ENCODE measurements at places on chromosomes 5 and 9.
A peak's percentile ranks its signal among the peaks of the same experiment; 100 is the strongest.

- no peak for DNase-seq
Observed at GRCh38 chr9:125137200-125137599, 6.1 kb downstream of the SCAI start.

GRCh38 chr5:57267805-57268204, 93.9 kb downstream of the GPBP1 start:
- no peak for DNase-seq

DNA sequence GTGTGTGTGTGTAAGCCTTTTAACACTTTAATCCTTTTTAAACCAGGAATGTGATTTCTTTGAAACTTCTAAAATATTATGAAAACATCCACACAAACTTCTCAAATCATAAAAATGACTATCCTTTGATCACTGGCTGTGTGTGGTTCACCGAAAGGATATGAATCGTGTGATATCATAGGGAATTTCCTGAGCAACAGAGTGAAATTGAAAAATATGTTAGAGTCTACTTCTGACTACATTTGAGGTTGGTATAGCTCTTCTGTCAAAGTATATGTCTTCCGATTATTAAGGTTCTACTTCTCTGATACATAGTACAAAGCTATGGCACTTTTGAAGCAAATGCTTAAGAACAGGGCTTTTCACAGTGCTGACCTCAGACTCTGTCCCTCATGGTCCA, 40.3 kb downstream of the RGMB start:
- DNase-seq: no peak

DNA sequence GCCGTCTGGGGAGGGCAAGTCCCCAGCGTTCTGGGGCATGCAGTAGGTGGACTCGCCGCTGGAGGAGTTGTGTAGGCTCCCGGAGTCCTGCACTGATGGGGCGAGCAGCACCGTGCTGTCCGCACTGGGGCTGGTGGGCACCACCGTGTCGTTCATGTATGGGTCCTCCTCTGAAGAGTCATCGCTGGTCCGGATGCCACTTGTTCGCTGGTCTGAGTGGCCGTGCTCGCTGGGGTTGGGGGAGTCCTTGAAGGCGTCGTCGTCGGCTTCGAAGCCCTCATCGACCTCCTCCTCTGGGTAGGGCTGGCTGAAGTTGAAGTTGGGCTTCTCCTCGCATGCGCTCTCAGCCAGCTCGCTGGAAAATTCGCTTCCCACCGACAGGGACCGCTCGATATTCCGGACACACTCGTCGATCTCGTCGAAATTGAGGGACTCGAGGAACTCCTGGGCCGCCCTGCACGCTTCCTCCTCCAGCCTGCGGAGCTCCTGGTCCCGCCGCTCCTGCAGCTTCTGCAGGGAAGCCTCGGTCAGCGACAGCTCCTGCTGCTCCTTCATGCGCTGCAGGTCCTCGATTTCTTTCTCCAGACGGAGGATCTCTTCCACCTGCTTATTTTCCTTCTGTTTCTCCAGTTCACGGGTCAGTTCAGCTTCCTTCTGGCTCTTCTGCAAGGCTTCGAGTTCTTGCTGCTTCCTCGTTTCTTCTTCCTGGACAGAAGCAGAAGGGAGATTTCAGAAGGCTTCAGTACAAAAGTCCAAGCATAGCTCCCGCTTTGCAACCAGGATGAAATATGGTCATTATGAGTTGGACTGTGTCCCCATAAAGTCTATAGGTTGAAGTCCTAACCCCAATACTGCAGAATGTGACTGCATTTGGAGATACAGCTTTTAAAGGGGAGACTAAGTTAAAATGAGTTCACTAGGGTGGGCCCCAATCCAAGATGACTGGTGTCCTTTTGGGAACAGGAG, 84.6 kb upstream of the RETREG1 start:
- DNase-seq: no peak

- no peak for DNase-seq
Observed at GRCh38 chr9:95036676-95037075, 280.8 kb downstream of the FANCC start.

DNA sequence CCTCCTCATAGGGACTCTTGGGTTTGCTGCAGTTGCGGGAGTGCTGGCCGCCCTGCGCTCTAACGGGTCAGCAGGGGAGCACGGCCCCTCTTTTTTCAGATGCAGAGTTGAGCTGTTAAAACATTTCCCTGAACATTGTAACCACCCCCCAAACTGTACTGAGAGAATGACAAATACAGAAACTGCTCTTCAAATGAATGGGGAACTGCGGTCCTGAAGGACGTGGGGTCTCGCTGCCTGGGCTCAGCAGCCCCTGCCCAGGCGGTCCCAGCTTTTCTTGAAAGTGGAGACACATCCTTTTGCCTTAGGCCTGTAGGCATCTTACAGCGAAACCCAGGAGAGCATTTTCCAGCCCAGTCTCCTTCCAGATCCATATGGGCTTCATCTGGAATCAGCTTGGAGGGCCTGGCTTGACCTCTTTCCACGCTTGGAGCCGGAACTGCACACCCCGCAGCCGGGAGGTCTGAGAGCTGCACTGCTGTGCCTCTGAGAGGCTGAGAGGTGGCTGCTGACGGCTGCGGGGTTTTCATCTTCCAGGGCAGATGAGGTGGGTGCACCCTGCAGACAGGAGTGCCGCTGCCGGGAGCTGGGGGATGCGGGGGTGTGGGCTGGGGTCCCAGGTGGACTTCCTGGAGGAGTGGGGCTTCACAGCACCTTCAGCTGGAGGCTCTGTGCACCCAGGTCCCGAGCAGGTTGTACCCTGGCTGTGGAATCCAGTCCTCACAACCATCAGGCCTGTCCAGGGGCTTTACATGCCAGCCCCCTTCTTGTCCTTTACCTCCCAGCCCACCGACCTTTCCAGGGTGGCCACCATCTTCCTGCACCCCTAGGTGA, 1.2 kb upstream of the AGPAT2 start:
- no peak for DNase-seq

GRCh38 chr9:37565661-37566618, 10.2 kb downstream of the FBXO10 start:
- DNase-seq: peak; percentile 85

DNA sequence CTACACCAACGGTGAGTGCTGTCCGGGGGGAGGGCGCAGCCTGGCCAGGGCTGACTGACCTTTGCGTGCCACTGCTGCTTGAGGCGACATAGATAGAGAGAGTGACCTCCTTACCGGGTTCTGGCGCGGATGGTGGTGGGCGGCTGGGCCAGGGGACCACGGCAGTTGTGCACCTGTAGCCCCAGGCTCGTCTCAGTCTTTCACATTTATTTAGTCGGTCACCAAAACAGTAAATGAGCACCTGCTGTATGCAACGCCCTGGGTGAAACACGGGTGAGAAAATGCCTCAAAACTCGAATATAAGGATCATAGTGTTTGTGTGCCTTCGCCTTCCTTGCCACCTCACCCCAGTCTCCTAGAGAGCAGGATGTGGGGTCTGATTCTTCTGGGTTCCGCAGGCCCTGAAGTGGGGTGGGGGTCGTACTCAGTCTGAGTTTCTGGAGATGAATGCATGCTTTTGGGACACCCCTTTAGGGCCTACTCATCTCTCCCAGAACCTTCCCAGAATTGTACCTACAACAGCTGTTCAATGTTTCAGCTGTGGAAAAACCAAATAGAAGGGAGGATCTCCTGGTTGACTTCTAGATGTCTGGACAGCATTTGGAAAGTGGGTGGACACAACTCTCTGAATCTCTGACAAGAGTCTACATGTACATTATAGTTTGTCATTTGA, 714 bp downstream of the SEC24A start:
- peak; percentile 10 for DNase-seq

- DNase-seq: no peak
Observed at GRCh38 chr5:9545992-9546851, at the start of gene SEMA5A. Gene SEMA5A (minus strand): TSS chr5:9546075. CDS start chr5:9379946, 166,129 bp downstream.

DNA sequence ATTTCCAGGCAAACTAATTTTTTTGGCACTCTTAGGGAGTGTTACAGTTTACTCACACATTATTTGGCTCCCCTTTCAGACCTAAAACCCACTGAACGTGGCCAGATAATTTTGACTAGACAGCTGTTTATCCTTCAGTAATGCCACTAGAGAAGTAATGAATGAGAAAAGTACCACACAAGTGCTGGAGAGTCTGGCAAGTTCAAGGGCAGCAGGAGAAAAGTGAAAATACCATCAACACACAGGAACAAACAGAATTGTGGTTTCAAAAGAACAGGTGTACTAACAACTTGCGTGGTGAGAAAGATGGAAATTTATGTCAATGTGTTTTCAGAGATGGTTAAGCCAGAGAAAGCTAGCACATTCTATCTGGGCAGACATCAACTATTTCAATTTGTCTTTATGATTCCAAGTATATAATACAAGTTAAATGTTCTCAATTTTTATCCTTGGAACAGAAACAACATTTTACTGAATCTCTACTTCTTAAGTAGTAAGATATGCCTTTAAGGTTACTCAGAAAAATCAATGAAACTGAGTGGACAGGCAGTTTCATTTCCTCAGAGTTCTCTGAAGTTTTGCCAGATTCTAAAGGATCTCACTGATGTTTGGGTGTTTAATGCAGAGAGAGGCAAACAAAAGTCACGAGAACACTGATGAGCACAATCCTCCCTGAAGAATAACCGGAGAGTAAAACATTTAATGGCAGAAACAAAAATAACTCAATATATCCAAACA, 91.0 kb downstream of the ARSB start:
- DNase-seq: no peak

DNA sequence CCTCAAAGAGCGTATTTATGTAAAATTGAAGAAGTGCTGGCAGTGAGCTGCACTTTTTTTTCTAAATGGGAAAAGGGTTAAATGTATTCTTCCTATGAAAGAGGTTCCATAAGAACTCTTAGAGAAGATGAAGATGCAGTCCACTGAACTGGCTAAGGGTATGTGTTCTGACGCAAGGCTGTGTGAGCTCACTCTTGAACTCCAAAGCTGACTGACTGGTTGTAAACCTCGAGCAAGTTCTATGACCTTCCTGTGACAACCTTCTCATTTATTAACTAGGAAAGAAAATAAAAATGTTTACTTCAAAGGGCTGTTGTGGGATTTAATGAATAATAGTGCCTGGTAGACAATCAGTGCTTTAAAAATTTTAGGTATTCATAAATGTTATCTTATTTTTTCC, 46.7 kb downstream of the POC5 start:
- no peak for DNase-seq

GRCh38 chr5:96893342-96893741, 17.0 kb downstream of the ERAP2 start:
- no peak for DNase-seq

GRCh38 chr5:6222121-6222520, 156.2 kb downstream of the MED10 start:
- DNase-seq: no peak

GRCh38 chr5:32109236-32109635, 64.9 kb downstream of the GOLPH3 start:
- DNase-seq: no peak

GRCh38 chr5:79932510-79933504, 58.3 kb downstream of the MTX3 start:
- no peak for DNase-seq

Data from germinal center (tissue), 1 donor.